T follicular helper cell (primary cell): ENCODE measurements at places on chromosomes 3 and 15.

DNA sequence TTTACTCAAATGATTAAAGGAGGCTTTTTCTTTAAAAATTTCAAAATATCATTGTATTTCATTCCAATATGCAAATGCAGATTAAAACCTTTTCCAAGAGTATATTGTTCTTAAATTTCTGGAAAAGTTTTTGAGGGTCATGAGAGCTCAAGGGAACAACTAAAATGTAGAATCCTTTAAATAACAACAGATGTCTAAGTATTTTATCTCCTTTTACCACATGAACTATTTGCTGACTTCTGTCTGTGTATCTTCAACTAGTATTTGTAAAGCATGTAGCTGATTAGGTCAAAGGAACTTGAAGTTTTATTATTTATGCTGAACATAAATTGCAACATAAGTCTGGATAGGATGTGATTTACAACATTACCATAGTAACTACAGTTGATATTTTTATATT, 402.6 kb downstream of the CNTN6 start:
- no peak for DNase-seq

DNA sequence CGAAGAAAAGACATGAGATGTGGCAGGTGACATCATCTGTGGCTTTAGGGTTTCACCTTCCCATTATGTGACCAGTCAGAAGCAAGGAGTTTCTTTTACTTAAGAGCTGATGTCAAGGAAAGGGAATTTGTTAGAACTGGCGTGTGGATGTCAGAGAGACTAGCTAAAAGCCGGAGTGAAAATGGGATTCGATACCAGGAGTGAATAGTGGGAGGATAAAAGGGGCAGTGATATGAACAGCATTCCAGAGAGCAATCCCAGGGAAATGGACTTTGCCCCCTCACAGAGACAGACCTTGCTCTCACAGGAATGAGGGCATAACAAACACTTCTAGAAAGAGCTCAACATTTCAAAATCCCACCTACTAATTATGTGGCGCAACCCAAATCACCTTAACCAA, 5.9 kb upstream of the FMN1 start:
- DNase-seq: no peak

- no peak for DNase-seq
Measured at GRCh38 chr3:188437926-188438325, 284.0 kb downstream of the LPP start.

DNA sequence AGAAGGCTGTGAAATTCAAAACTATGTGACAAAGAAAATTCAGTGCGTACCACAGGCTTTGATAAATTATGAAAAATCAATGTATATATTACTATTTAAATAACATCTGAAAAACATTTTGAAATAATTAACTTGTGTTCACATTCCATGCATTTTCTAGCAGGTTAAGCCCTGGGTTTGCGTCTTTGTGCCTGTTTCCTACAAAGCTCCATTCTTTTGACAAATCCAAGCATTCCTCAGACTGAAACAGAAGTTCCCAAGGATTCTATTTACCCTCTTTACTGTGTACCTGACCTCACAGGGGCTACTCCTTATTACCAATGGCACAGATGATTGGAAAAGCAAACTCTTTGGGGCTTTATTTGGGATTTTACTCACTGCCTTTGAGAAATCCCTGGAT, 1.9 kb downstream of the PAQR9 start:
- no peak for DNase-seq

GRCh38 chr3:190385731-190386688, 2.0 kb upstream of the CLDN16 start:
- DNase-seq: no peak

GRCh38 chr15:31208817-31209216, 107.3 kb upstream of the TRPM1 start:
- no peak for DNase-seq

DNA sequence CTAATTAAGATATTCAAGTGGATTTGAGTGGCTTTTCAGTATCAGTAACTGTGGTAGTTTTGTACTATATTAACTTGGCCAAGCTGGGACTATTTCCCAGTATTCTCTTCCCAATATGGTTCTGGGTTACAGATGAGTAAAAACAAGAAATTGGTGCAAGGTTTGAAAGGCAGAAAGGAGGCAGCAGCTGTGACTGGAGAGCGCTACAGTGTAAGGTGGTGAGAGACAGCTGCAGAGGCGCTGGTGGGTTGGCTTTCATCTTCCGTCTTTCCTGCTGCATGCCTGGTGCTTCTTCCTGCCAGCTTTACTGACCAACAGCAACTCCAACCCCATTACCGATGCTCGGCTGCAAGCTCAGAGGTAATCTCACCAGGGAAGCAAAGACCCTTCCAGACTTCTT, 9.8 kb downstream of the DPH3 start:
- no peak for DNase-seq

- DNase-seq: no peak
Measured at GRCh38 chr3:172194702-172195406, 155.5 kb downstream of the FNDC3B start.

DNA sequence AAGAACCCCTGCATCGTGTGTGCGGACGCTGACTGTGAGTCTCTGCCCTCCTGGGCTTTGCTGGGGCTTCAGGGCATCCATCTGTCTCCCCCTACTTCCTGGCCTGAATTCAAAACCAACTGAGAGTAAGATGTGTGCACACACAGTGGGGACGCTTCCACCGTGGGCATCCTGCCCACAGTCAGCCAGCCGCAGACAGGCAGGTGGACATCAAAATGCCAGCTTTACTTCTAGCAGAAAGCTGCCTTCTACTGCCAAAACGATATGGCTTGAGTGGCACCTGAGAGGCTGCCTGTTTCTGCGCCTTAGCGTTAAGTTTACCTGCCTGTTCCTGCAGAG, 18.5 kb downstream of the ALDH1A3 start:
- DNase-seq: no peak

- no peak for DNase-seq
Measured at GRCh38 chr3:132804498-132804897, 82.3 kb upstream of the NPHP3 start.

- no peak for DNase-seq
Measured at GRCh38 chr3:20023623-20024405, 11.8 kb upstream of the PP2D1 start.

DNA sequence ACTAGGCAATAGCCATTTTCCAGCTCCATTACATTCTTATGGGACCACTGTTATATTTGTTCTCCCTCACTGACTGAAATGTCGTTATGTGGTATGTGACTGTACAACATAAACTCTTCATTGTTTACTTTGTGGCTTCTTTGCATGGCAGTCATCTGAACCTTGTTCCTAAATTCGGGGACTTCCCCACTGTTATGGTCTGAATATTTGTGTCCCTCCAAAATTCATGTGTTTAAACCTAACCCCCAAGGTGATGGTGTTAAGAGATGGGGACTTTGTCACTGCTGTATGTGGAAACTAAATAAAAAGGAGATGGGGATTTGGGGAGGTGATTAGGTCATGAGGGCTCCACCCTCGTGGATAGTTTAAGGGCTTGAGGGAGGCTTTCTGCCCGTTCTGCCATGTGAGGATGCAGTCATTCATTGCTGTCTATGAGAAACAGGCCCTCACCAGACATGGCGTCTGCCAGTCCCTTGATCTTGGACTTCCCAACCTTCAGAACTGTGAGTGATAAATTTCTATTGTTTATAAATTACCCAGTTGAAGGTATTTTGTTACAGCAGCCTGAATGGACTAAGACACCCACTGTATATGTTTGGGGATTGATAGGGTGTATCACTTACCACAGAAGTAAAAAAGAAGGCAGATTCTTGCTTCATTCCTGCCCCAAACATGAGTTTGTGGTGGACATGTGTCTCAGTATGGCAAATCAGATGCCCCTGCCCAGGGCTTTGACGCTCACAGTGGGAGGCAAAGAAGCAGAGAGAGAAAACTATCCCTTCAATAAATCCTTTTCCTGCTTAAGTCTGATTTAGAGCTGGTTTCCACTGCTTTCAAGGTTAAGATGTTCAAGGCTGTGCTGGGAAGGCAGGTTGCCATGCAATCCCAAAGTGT, 138.0 kb upstream of the UBE2E1 start:
- DNase-seq: no peak

- DNase-seq: no peak
Measured at GRCh38 chr3:145903472-145904013, 257.4 kb downstream of the PLOD2 start.
